Common myeloid progenitor, CD34-positive (primary cell): ENCODE measurements at places on chromosomes 13 and 19.

DNA sequence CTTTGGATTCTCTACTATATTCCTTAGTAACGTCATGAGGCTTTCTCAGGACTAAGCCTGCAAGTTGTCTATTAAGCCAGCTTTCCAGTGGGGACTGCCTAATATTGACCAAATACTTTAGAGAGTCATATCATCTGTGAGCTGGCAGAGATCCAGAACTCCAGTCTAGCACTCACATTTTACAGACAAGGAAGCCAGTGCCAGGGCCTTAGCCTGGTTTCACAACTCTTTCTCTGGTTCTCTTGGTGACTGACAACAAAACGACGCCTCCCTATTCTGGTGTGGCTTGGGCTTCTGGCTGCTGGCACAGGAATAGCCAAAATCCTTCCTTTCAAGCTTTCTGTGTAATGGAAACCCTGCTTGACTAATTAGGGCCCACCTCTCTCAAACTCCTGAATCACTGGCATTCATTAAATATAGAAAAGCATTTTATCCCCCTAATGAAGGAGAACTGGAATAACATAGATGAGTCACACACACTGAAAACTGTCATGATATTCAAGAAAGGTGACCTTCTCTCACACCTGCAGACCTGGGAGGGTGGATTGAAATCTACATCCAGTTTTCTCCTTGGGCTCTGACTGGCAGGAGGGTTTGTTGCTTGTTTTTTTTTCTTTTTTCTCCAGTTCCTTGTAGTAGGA, 75.2 kb upstream of the UBL3 start:
- DNase-seq: peak; percentile 42

DNA sequence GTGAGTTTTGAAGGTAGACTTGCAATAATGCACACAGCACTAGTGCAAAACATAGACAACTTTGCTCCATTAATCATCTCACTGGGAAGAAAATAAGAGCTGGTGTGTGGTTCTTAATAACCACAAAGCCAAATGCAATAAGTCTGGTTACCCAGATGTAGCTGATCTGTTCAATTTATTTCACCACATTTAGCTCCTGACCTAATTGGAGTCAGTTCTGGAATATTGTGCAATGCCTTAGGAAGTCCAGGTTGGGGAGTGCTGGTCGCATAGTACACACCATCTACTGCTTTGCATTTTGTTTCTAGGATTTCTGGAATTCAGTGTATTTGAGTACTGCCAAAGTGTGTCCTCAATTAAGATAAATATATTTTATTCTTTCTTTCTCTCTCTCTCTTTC, 483.3 kb upstream of the SPRY2 start:
- peak; percentile 22 for DNase-seq

DNA sequence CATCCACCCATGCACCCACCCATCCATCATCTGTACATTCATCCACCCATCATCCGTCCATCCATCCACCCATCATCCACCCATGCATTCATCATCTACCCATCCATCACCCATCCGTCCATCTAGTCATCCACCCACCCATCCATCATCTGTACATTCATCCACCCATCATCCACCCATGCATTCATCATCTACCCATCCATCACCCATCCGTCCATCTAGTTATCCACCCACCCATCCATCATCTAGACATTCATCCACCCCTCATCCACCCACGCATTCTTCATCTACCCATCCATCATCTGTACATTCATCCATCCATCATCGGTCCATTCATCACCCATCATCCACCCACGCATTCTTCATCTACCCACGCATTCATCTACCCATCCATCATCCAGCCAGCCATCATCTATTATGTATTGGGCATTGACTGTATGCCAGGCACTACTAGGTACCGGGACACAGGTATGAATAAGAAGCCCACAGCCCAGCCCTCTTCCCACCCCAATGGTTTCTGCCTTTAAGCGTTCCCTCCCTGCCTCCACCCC, 16.7 kb upstream of the GALP start:
- DNase-seq: no peak

DNA sequence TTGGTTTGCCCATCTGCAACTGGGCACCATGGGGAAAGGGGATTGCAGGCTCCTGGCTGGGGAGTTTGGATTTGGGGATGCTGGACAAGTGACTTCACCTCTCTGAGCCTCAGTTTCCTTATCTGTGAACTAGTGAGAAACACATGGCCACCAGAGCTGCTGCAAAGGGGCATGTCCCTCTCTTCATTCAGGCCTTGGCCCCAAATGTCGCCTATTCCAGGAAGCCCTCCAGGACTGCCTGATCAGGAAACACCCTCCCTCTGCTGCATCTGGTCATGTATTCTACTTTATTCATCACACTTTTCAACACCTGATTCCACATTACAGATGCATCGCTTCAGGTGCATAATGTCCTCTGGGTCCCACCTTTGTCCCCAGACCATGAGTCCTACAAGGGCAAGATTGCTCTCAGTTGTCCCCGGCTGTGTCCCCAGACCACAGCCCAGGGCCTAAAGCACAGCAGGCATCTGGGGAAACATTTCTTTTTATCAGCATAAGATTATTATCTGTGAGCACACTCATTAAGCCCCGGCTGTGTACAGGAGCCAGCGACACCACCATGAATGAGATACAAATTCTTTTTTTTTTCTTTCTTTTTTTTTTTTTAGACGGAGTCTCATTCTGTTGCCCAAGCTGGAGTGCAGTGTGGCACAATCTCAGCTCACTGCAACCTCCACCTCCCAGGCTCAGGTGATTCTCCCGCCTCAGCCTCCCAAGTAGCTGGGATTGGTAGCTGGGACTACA, 37.5 kb downstream of the ARRDC2 start:
- no peak for DNase-seq
